ENCODE measurements at places on chromosomes 12 and 14. TPM values are rescaled to one million over a fixed set of nuclear protein-coding genes. Genes with fewer than 3 reads are reported as not detected.

The DIO3 gene
- not detected for total RNA-seq

The PYGL gene
- 0.38 TPM for total RNA-seq

The TPPP2 gene
- total RNA-seq = not detected

The CCDC184 gene
- total RNA-seq = not detected

The PKP2 gene
- total RNA-seq = 0.26 TPM

The LRRC9 gene
- total RNA-seq = not detected

The LRTM2 gene
- not detected for total RNA-seq

The GSC gene
- not detected for total RNA-seq
